ENCODE measurements at places on chromosomes 5 and 9.

DNA sequence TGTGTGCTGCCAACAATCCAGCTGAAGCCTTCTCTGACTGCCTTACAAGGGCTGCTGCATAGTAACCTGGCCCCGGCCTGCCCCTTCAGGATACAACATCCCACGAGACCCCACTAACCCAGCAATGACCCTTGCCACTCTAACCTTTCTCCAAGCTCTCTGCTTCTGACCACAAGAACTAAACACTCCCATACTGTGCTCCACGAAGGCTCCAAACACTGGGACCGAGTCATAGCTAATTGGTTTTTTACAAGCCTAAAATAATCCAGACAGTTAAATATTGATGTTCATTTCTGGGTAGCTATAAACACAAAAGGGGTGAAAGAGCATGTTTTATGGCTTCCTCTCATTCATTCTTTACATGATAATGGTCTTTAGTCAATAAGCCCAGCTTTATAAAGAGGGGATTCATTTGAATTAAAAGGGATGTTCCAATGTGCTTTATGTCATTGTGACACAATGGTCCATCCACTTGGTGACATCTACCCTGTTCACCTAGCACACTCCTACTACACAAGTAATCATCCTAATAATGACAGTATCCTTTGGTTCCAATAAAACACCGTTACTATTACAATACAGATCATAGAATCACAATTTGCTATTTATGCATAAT, 16.2 kb upstream of the TLE4 start:
- no peak for DNase-seq

DNA sequence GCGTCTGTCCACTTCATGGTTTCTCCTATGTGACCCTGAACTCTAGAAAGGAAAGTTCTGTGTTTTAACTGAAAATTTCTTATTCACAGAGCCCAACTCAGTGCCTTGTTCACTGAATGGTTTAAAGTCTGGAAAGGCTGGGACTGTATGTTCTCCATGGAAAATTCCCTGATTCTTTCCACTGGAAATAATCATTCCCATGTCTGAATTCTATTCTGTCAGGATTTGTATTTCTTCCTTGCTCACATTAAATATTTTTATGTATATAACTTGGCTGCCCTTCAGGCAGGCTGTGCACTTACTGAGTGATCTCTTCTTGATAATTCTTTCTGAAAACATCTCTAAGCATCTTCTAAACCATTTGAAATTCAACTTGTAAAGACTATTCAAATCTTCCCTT, 1126.9 kb upstream of the DMAC1 start:
- no peak for DNase-seq

DNA sequence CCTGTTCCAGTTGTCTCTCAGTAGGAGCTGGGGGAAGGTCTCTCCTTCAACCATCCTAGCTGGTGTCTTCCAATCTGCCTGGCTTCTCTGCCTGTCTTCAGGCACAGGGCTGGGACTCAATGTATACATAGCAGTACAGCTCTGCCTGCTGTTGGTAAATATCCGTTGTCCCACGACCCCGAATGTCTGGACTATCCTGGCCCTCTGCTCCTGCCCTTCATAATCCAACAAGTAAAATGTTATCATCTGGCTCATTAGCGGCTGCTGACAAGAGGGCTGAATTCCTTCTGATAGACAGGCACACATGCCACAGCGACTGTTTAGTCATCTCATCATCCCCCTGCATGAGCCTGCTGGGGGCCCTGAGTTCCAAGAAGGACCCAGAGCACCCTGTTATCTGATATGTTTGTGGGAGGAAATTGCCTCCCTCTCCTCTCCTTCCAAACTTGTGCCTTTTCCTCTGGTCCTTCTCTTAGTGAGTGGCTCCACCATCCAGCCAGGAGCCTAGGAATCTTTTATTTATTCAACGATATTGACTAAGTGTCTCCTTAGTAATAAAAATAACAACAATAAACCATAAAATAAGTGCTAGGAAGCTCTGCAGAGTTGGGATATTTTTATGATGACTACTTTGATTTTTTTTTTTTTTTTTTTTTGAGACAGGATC, 29.5 kb upstream of the TGFBR1 start:
- DNase-seq, result no peak

DNA sequence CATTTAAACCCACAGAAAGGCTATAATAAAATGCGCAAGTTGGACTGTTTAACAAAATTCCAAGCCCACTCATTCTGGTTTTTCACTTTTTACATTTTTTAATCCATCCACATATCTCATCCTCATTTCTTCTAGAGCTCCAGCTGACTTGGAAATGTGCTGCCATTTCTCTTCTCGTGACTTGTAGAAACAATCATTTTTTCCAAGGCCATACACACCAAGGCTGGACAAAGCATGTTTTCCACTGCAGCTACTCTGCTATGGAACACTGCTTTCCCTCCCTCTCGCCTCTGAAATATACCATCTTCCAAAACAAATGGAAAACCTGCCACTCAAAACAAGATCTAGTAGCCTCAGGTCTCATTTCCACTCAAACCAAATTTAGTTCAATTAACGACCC, 141.1 kb downstream of the ESM1 start:
- no peak for DNase-seq

DNA sequence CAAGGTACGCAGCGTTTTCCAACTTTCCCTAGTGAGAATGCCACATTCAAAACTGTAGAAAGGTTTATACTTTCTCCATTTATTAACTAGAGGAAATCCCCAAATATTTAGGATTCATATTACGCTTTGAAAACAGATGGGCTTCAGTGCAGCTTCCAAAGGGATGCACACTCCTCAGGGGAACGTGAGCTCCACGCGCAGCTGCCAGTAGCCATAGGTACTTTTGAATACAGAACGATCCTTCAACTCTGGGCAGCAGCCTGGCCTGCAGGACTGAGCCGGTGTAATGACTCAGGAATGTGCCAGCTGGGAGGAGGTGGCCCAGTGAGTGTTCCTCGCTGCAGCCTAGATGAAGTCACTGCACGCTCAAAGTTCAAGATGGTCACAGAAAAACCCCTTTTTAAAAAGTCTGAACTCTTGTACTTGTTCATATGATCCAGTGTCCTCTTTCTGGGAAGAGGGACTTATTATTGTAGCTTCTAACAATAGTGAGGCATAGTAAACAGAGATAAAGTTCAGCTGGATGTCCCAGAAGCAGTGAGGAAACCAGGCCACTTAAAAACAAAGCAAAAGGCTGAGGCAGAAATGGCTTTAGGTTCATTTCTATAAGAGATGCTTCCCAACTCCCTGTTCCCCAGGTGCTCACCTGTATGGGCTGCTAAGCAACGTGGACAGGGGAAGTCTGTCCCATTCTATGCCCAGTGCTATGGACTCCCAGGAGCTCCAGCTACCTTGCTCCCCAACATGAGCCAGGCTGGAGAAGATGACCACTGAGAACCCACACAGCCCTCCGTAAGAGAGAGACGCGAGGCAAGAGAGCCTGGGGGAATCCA, 130.0 kb downstream of the LHFPL2 start:
- no peak for DNase-seq

- DNase-seq, result no peak
These were observed 73.0 kb downstream of the KCNIP1 start for GRCh38 chr5:170576602-170577535.

GRCh38 chr9:134640506-134641172, 964 bp upstream of the COL5A1 start:
- DNase-seq, result no peak

DNA sequence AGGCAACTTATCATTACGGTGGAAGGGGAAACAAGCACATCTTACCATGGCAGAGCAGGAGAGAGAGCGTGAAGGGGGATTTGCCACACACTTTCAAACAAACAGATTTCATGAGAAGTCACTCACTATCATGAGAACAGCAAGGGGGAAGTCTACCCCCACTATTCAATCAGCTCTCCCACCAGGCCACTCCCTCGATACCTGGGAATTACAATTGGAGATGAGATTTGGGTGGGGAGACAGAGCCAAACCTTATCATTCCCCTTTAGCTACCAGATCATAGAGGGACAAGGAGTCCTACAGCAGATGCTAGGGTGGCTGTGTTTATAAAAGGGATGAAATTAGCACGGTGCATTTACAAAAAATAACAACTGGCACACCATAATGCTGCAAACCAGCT, 2149.4 kb upstream of the ACO1 start:
- DNase-seq, result no peak

DNA sequence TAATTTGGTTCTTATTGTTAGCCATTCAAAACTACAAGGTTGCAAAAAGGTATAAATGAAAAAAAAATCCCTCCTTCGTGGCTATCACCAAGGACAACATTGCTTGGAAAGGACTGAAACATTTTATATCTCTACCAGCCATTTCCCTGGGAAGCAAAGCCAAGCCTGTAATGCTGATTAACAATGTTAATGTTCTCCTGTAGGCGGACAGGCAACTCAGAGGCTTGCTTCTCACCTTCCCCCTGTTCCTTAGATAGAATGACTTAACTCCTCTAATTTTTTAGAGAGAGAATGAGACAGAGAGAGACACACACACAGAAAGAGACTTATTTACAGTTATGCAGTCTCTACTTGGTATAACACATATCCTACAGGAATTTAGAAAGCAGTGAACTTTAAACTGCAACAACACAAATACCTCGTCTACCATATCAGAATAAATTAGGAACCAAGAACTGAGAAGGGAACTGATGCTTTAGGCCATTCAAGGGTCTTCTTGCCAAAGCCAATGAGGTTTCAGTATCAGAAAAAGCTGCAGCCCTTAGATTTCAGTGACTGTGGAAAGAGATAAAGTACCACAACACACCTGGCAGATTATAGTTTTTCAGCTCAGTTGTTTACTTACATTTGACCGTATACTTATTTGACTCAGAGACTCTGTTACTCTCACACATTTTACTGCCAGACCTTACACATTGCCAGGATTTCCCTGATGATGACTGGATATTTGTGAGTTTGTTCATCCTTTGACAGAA, 20.9 kb upstream of the MAN2A1 start:
- no peak for DNase-seq

- DNase-seq, result no peak
These were observed 1317.4 kb upstream of the CDH9 start for GRCh38 chr5:28355831-28356230.

DNA sequence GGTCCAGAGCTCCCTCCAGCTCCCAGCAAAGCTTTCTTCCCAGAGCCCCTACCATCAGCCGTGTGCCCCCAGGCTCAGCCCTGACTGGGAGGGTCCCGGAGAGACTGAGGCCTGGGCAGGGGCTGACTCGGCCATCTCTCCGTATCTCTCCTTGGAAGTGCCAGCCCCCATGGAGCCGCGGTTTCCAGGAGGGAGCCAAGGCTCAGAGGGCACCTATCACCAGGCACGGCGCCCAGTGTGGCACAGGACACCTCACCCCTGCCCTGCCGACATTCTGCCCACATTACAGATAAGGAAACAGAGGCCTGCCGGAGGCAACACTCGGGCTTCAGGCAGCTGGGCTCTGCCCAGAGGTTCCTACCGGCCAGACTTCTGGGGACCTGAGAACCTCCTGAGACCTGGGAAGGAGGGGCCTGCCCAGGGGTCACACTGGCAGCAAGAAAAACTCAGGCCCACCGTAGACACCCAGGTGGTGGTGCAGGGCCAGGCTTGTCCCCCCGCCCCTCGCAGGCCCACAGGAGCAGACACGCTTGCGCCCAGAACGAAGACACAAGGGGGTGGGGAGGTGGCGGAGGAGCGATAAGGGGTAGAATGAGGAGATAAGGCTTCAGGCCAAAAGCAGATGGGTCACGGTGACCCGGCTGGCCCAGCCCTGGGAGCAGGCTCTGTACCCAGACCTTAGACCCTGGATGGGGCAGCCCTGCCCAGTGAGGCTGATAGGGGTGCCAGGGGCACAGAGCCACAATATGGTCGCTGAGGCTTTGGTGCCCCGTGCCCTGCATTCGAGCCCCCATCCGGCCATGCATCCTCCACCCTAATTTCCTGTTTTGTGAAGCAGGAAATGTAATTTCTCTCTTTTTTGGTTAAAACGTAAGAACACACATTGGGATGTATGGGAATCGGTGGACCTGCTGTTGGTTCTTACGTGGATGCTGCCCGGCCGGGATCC, 11.8 kb downstream of the NR5A1 start:
- no peak for DNase-seq

- no peak for DNase-seq
These were observed 86.7 kb upstream of the NFIB start for GRCh38 chr9:14400658-14400995.

- no peak for DNase-seq
These were observed 53.0 kb downstream of the SUB1 start for GRCh38 chr5:32638309-32638708.

- no peak for DNase-seq
These were observed 62.1 kb upstream of the SARDH start for GRCh38 chr9:133800266-133800665.

DNA sequence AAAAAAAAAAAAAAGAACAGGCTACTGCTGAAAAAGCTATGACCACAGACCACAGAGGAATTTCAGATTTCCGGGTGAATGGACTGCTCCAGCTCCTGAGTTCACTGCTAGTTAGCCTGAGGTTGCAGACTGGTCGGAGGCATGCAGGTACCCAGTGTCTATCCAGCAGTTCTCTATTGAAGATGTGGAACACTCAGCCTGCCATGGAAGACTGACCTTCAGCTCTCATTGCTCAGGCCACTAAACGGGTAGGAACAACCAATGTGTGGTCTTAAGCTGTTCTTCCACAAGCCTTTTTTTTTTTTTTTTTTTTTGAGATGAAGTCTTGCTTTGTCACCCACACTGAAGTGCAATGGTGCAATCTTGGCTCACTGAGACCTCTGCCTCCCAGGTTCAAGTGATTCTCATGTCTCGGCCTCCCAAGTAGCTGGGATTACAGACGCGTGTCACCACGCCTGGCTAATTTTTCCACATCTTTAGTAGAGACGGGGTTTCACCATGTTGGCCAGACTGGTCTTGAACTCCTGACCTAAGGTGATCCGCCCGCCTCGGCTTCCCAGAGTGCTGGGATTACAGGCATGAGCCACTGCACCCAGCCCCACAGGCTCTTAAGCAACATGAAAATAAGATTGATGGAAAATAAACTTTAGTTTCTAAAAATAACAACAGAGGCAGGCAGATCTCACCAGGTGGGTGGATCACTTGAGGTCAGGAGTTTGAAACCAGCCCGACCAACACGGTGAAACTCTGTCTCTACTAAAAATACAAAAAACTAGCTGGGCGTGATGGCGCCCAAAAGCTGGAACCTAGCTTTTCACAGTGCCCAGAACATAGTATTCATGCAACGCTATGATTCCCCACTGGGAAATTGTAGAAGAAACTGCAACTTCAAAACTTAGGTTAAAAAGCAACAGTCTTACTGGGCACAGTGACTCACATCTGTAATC, 20.0 kb upstream of the NPM1 start:
- no peak for DNase-seq

GRCh38 chr5:140868721-140869554, at the start of gene PCDHA11:
Gene PCDHA11 (plus strand): TSS chr5:140868957. CDS start chr5:140869104, 147 bp downstream.
- DNase-seq, result no peak

DNA sequence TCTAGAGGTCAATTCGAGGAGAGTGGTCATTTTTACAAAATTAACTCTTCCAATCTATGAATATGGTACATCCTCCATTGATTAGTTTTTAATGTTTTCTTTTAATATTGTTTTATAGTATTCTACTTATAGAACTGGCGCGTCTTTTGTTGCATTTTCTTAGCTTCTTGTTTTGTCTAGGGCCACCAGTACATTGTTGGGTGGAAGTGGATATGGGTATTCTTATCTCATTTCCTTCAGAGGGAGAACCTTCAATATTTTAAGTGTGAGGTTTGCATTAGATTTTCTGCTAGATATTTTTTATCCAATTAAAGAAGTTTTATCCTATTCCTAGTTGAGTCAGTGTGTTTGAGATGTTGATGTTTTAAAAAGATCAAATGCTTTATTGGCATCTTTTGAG, 69.8 kb downstream of the RPS23 start:
- no peak for DNase-seq

GRCh38 chr9:134212809-134213507, 48.6 kb upstream of the RNU6ATAC start:
- no peak for DNase-seq

GRCh38 chr5:112002376-112002775, 245.4 kb upstream of the NREP start:
- DNase-seq, result no peak

- no peak for DNase-seq
These were observed 63.4 kb downstream of the SMIM23 start for GRCh38 chr5:171848911-171849520.

Measured in activated CD4-positive, alpha-beta T cell treated with anti-CD3 and anti-CD28 coated beads, Interleukin-2, Interleukin-4, amounts not matched to agents 100 ng/mL and 50 ng/mL, durations not matched to agents 16 hours and 8 hours (primary cell).